ENCODE measurements at places on chromosomes 3 and 15.

GRCh38 chr3:160381470-160381869, 17.6 kb downstream of the IFT80 start:
- no peak for DNase-seq

GRCh38 chr3:20683910-20684309, 497.9 kb upstream of the SGO1 start:
- no peak for DNase-seq

DNA sequence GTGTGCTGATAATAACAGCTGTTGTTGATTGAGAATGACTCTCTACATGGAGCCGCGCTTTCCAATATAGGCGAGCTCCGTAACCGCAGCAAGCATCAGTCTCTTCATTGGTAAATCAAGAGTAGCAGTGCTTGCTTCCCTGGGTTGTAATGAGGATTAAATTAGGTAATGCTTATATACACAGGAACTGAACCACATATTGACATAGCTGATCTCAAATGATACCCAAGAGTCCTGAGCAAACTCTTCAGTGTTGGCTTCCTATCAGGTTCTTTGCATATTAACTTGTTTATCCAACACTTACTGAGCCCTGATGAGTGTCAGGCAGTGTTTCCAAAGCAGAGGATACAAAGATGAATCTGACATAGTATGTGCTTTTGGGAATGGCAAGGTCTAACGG, 46.4 kb upstream of the SLCO3A1 start:
- no peak for DNase-seq

DNA sequence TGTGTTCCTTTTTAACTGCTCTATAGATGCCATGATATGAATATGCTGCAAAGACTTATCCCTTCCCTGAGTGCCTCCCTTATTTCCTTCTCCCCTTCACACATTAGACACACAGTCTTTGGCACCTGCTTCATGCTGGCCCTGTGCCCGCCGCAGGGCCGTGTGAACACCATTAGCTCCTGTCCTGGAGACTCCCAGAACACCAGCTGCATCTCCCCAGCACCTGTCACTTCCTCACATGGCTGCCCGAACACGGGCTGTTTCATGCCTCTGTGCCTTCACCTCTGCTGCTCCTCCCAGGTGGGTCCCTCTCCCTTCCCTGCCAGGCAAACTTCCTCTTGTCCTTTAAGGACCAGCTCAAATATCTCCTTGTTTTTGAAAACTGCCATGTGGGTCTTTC, 40.5 kb upstream of the SEC13 start:
- DNase-seq = no peak
